GM19239 (cell line): ENCODE measurements at places on chromosomes 7 and 10.

DNA sequence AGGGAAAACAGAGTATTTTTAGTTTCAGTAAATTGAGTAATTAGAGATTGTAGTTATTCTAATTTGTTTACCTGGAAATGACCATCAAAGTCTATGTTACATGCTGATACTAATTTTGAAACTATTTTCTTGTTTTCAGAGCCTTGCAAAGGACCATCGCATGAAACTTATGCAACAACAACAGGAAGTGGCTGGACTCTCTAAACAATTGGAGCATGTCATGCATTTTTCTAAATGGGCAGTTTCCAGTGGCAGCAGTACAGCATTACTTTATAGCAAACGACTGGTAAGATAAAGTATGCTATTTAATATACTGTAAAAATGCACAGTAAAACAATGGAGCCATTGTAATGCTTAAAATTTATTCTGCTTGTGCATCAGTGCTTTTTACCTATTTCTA is 78.5 kb downstream of the TRIM24 start:
- DNase-seq, result no peak

GRCh38 chr10:76209135-76209534 is 777.7 kb downstream of the LRMDA start:
- no peak for DNase-seq

GRCh38 chr10:120012131-120012400 is 119.5 kb downstream of the SEC23IP start:
- no peak for DNase-seq

- no peak for DNase-seq
Measured at GRCh38 chr10:84453303-84453702, 124.9 kb downstream of the CCSER2 start.

DNA sequence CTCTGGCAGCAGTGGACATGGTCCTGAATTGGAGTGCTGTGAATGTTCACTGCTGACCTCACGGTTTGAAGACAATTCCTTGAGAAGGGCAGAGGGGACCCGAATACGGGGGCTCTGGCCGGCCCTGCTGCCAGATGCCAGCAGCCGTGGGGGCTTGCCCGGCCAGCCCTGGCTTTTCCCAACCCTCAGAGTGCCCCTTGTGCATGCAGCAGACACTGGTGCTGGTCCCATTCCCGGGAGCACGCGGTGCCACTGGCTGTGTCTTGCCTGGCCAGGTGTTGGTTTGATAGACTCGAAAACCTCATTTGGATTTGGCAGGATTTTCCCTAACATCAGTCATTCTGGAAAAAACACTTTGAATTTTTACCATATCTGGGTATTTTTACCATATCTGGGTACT is 49.1 kb downstream of the LHPP start:
- DNase-seq, result no peak

GRCh38 chr7:16594061-16594460 is 51.5 kb downstream of the ANKMY2 start:
- DNase-seq, result no peak

GRCh38 chr10:35640951-35641675 is 983 bp downstream of the FZD8 start:
- DNase-seq, result peak; percentile 37

GRCh38 chr10:69669409-69669808 is 39.4 kb downstream of the FAM241B start:
- no peak for DNase-seq

GRCh38 chr7:108239501-108240225 is 109.5 kb upstream of the LAMB4 start:
- no peak for DNase-seq

- DNase-seq, result no peak
Measured at GRCh38 chr7:143487566-143487965, 9.9 kb downstream of the TAS2R41 start.

DNA sequence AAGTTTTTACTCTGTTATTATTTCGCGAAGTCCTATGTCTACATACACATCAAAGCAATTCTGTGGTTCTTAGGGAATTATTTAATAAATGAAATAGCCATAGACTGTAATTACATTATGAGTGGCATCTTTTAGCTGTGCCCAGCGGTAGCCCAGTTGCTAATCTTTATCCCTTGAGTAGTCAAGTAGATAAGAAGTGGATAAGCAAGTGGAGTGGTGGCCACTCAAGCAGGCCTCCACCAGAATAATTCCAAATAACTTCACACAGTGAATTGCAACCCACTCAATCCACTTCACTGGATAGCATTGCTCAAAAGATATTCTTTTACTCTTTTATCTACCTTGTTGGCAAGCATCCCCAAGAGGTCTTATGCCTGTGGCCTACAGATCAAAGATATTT is 349.7 kb downstream of the AUTS2 start:
- DNase-seq, result no peak

DNA sequence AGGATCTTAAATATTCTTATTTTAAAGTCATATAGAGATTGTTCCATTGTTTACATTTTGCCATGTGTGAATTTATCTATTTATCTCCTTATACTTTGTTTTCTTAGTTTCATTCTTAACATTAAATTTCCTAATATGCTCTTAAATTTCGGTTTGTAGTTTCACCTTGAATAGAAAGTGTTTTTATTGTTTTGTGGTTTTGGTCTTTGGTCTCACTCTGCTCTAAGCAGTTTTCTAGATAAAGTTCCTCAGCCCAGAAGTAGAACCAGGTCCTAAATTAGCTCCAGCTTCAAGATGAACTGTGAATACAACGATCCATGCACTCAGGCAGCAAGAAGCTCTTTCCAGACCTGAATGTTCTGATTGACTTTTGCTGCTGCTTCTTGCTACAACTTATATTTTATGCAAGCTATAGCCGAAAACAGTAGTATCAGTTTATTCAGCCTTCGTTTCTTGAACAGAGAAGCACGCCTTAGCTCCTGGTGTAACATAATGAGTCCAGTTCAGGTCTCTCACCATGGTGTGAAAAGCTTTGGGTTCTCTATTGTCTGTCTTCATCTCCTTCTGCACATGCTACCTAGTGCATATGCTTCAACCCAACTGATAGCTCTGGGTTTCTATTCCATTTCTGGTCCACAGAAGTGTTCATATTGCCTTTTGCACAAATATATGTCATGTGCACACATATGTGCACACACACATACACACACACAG is 95.3 kb downstream of the SEM1 start:
- DNase-seq, result no peak
